ENCODE measurements at places on chromosomes 12 and 14.

DNA sequence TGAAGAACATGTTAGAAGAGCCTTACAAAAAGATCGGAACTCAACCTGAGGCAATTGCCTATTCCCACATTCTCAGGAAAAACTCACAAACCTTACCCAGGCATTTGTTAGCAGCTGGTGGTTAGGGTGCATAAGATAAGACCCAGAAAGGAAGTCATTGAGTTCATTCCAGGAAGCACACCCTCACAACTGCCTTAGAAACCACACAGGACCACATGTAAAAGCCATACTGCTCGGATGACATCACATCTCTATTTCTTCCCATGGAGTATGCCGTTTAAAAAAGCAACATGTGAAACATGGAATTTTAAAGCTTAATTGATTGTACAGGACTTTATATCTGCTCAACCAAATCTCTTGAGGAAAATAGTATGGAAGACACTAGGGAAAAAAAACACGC, 411.2 kb downstream of the DAD1 start:
- DNase-seq = no peak

DNA sequence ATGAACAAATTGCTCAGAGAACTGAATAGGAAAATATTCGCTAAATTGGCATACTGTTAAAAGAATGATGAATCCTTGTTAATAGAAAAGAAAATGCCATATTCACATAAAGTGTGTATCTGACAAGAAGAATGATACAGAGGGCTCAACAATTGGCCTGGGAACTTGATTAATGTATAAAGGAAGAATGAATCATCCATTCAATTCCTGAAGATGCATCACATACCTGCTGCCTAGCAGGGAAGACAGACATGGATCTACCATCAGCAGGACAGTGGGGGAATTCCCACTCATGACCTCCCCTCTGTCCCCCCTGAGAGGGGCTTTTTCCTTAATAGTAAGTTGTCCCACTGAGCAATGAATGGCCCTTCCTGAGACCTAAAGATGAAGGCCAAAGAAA, 13.5 kb downstream of the PTPN21 start:
- no peak for DNase-seq

GRCh38 chr12:112308652-112309051, 73.6 kb downstream of the HECTD4 start:
- peak; percentile 11 for DNase-seq

GRCh38 chr12:69922999-69923398, 98.0 kb downstream of the MYRFL start:
- no peak for DNase-seq

DNA sequence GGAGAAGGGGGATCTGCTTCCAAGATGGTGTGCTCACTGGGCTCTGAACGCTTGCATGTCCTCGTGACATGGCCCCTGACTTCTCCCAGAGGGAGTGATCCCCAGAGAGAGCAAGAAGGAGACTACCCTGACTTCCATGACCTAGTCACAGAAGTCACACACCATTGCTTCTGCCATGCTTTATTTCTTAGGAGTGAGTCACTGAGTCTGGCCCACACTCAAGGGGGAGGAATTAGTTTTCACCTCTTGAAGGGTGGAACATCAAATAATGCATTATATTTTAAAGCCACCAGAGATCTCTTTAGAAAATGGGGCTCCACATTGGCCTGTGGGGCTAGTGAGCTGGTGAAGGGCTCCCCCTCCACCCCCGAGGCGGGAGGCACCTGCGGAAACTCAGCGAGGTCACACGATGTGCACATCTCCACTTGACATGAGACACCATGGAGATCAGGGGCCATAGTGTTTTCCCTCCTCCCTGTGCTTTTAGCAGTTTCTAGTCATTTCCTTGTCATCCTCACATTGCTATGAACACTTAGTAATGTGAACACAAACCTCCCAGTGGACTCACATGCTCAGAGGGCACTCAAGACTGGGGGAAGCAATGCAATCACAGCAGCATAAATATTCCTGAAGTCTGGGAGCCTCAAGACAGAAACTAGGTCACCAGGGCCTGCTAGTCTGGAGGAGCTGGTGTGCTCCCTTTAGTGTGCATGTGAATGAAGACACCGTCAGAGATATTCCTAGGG, 87.4 kb upstream of the FZD10 start:
- DNase-seq = no peak

GRCh38 chr14:26738571-26738970, 140.7 kb upstream of the NOVA1 start:
- DNase-seq = no peak

- peak; percentile 43 for DNase-seq
Measured at GRCh38 chr12:12010277-12011039, 60.3 kb upstream of the BCL2L14 start.
